ENCODE measurements at places on chromosomes 5 and 9.

DNA sequence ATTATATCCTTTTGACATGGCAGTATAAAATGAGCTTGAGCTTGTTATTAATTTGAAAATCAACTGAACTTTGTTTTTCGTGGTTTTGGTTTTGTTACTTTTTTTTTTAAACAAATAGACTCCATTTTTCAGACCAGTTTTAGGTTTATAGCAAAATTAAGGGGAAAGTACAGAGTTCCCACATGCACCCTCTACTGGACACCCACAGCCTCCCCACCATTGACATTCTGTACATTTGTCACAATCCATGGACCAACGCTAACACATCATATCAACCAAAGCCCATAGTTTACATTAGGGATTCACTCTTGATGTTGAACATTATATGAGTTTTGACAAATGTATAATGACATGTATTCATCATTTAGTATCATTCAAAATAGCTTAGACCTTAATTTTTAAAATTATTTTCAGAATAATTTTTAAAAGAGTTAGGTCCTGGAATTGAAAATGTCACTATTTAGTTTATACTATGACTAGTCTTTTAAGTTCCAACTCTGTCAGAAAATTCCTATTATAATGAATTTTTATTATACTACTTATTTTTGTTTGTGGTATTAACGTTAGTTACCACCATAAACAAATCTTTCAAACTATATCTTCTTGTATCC, 35.3 kb upstream of the JMY start:
- DNase-seq, result no peak

GRCh38 chr5:95631255-95631958, 11.5 kb downstream of the GPR150 start:
- no peak for DNase-seq

DNA sequence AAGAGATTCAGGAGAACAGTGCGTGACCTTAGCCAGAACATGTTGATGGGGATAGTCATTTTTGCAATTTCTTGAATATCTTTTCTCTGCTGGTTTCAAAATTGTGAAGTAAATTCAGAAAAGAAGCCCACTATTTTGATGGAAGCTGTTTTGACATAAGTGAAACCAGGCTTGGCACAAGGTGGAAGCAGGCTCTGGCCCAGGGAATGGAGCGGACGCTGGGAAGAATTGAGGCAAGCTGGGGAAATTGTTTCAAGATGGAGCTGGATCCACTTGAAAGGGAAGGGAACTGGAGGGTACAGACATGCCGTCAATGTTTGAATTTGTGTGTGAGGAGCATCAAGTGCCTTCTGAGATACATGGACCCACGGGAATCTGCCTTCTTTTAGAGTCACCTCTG, 207.2 kb downstream of the GOLPH3 start:
- no peak for DNase-seq

GRCh38 chr5:125175348-125176004, 429.0 kb upstream of the ZNF608 start:
- DNase-seq, result no peak

- DNase-seq, result no peak
Measured at GRCh38 chr5:150746-151145, 40.5 kb upstream of the LRRC14B start.

DNA sequence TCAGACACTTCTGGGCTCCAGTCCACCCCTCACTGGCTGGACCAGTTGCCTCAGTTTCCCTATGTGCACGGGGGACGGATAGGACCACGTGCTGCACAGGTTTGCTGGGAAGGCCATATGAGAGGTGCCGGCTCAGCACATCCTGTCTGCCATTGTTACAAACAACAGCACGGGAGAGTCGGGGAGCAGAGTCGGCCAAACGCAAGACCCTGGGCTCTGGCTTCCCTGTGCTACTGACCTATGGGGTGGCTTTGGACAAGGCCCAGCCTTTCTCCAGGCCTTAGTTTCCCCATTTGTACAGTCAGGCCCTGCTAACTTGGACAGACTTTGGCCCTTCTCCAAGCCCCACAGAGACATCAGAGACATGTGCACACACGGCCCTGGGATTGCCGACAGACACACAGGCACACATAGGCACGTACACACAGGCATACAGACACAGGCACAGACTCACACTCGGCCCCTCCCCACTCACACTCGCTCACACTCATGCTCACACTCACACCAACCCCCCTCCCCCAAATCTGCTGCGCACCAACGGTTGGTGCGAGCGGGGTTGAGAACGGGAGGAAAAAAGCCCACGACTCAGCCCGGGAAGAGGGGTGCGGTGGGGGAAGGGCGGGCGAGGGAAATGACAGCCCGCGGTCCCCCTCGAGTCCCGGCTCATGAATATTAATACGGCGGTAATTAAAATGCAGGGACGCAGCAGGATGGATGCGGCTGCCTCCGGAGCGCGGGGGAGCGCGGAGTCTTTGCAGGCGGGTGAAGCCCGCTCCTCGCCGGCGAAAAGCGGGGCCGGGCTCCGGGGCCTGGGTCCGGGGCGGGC, 133.0 kb downstream of the C9orf50 start:
- no peak for DNase-seq

- DNase-seq, result peak; percentile 57
Measured at GRCh38 chr5:143355710-143356109, 47.8 kb downstream of the NR3C1 start.

DNA sequence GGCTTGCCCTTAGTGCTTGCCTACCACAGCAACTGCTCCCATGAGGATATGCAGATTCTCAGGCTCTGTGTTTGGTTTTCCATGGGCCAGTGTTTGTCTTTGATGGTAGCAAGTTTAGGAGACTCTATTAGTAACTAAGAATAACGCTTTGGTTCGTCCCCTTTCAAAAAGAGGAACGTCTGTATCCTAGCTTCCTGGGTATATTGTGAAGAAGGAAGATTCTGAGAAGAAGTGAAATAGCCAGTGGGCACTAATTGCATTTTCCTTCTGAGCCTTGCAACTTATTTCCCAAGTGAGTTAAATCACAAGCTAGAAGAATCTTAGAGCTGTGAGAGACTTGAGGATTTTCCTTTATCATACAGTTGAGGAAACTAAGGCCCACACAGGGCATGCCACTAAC, 376.8 kb downstream of the PIK3R1 start:
- no peak for DNase-seq

DNA sequence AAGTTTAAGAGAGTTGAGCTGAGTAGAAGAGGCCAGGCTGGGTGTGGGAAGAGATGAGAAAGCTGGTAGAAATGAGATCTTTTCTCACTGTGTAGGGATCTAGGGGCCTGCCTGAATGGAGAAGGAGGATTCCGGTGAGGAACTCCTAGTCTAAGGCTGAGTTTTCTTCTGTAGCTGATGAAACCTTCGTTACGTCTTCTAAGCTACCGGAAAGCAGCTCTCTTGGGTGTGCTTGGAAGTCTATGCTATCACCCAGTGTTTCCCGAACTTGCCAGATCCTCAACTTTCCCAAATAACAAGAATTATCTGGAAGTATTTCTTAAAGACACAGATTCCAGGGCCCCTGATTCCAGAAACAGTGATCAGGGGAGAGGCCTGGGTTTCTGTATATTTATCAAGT, 55.4 kb upstream of the TNFSF15 start:
- no peak for DNase-seq

DNA sequence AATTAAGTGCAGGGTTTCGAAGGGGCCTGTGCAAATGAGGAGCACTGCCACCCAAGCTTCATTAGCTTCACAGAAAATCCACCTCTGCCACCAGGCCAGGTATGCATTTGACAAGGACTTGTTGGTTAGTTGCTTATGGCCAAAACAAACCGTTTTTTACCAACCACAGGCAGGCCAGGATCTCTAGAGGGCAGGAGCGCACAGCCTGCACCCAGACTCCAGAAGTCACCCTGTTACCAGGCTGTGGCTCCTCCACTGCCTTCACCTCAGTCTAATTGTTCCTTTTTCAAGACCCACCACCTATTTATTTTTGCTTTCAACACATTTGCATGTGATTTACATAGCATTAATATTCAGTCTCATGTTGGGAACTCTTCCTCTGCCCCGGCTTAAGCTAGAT, 78.3 kb upstream of the HSPA9 start:
- peak; percentile 40 for DNase-seq

DNA sequence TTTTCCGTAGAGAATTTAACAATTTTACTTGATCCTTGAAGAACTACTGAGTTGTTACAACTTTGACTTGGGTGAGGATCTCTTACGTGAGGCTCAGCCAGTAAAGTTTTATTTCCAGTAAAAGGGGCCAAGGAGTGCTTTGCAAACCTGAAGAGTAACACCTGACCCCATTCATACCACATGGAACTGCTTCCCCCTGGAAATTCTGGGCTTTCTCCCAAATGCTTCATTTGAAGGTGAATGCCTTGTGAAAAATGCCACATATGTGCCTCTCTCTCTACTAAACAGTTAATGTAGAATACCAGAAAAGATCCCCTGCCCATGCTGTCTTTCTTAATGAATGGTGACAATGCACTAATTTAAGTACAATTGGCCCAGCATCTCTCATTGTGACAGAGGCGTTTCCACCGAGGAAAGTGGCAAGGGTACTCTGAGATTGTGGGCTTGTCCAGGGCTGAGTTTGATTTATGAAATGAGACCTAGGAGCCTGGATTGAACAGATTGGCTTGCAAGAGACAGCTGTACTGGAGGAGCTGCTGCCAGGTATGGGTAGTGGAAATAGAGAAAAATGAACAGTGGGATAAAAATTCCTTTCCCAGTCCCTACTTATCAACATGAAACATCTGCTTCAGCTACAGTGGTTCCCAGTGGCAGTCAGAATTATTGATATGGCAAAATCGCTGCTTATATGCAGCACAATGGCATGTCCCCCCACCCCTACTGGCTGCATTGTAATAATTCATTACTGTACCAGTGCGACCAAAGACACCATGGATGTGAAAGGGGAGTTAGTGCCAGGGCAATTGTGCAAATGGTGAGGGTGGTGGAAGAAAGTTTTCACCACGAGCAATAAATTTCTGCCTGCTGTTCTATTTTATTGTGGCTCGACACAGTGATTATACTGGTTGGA, 843.7 kb upstream of the WWC1 start:
- DNase-seq, result no peak

DNA sequence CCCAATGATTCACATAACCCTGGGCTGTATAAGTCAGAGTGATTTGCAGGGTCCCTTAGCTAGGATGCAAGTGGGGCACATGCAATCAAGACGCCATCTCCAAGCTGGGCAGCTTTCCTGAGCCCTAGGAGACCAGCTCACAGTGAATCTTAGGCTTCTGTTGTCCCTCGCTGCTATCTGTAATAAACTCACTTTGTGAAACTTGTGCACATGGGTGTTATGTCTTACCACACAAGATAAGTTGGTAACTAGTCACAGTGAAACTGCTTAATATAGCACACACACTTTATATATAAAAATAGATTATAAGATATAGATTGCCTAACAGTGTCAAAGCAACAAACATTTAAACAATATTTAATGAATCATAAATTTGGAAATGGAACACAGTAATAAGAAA, 658.5 kb downstream of the SLCO4C1 start:
- no peak for DNase-seq

DNA sequence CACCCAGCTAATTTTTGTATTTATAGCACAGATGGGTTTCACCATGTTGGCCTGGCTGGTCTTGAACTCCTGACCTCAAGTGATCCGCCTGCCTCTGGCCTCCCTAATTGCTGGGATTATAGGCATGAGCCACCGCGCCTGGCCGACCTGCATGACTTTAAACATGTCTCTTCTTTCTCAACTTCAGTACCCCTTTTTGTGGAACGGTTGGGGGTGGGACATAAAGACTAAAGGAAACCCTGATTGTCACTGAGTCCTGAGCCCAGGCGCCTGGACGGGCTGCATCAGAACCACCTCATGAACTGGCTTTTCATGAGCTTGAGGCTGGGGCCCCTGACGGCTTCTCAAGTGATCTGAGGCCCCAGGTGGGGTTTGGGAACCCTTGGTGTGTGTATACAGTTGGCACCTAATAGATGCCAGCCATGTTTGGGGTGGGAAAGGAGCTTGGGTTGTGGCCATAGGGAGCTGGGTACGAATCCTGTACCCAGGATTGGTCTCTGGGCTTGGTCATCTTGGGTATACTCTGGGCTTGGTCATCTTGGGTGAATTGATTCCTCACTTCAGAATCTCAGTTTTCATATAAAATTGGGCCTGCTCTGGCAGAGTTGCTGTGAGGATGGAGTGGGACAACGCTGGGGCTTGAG, 2.2 kb downstream of the GRK6 start:
- no peak for DNase-seq

DNA sequence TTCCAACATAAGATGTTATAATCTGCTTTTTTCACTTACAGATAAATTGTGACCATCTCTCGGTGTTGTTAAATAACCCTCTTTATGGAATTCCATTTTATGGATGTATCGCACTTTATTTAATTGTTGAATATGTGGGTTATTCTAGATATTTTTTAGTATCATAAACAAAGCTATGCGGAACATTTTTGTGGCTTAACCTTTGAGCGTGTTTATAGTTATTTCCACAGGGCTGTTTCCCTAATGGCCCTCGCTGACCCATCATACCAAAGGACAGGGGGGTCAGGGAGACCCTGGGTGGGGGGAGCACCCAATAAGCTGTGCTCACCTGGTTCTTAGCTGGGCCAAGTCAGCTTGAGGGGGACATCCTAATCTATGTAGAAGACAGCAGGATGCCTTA, 65.3 kb downstream of the NDST1 start:
- no peak for DNase-seq

- DNase-seq, result no peak
Measured at GRCh38 chr9:11269036-11269435, 656.2 kb upstream of the PTPRD start.

DNA sequence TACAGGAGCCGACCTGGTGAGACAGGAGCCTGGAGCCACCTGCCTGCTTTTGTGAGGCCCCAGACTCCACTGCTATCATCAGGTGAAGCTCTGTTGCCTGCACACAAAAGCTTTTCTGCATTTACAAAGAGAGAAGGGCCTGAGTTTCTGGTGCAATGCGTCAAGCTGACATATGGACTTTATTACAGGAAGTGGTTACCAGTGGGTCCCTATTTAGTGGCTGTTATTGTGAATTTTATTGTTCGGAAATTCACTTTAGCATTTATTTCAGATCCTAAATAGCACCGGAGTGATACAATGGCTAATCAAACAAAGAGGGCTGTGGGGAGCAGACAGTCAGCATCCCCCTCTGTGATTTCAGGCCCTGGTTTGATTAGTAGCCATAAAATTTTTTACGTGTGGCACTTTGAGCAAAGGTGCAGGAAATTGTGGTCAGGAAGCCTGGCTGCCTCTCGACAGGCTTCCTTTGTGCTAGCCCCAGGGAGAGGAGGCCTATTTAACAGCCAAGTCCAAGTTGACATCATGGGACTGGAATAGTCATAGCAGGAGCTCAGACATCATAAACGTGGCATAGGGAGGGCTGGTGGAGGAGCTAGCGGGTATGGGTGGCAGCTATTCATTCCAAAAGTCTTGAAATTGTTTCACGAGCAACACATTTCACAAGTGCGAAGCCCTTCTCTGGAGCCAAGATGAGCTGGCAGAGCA, 8.4 kb downstream of the TGFBI start:
- no peak for DNase-seq

- no peak for DNase-seq
Measured at GRCh38 chr9:2872931-2873323, 29.0 kb upstream of the PUM3 start.

- no peak for DNase-seq
Measured at GRCh38 chr9:91760906-91761305, 189.1 kb downstream of the ROR2 start.

Measured in SW 1271 (cell line).